ENCODE measurements at places on chromosomes 4 and X. TPM values are rescaled to one million over a fixed set of nuclear protein-coding genes. Genes with fewer than 3 reads are reported as not detected.

GRCh38 chrX:147737690-147738089, 174.0 kb upstream of the FMR1 start:
- no peaks in the 10 kb centered on the region for H3K36me3 ChIP-seq
- no peaks in the 10 kb centered on the region for H3K4me1 ChIP-seq
- H3K4me3 ChIP-seq, result no peak overlapping the region

- no peaks in the 10 kb centered on the region for H3K36me3 ChIP-seq
- H3K27me3 ChIP-seq, result no peaks in the 10 kb centered on the region
- H3K27ac ChIP-seq, result no peak overlapping the region
These were observed 39.4 kb downstream of the DCLK2 start for GRCh38 chr4:150117629-150118028.

DNA sequence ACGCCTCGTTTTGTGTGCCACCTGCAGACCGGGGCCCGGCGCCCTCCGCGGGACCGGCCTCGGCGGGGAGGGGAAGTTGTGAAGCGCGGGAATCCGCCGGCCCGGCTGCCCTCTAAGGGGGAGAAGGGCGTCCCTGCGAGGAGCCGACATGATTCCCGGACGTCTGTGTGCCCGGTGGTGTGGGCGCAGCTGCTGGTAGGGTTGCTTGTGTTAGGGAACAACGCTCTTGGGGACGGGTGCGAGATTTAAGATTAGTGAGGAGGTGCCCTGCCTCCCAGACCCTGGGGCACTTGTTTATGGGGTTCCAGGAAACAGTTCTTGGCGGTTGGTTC, 627 bp downstream of the CDKN2AIP start:
- H3K4me3 ChIP-seq, result peak overlapping the region; percentile 83
- H3K36me3 ChIP-seq, result peaks cover 21% of the 10 kb centered on the region
- H3K4me1 ChIP-seq, result peaks cover 51% of the 10 kb centered on the region
- peak overlapping the region; percentile 89 for H3K27ac ChIP-seq
- H3K27me3 ChIP-seq, result no peaks in the 10 kb centered on the region
- no peak for DNase-seq

GRCh38 chr4:89113415-89113814, 2.1 kb downstream of the TIGD2 start:
- no peak overlapping the region for H3K4me3 ChIP-seq
- peaks cover 15% of the 10 kb centered on the region for H3K4me1 ChIP-seq
- no peak overlapping the region for H3K27ac ChIP-seq

- no peaks in the 10 kb centered on the region for H3K27me3 ChIP-seq
- DNase-seq, result no peak
- H3K4me1 ChIP-seq, result no peaks in the 10 kb centered on the region
- H3K36me3 ChIP-seq, result no peaks in the 10 kb centered on the region
These were observed 15.2 kb upstream of the CLOCK start for GRCh38 chr4:55561889-55562288.

DNA sequence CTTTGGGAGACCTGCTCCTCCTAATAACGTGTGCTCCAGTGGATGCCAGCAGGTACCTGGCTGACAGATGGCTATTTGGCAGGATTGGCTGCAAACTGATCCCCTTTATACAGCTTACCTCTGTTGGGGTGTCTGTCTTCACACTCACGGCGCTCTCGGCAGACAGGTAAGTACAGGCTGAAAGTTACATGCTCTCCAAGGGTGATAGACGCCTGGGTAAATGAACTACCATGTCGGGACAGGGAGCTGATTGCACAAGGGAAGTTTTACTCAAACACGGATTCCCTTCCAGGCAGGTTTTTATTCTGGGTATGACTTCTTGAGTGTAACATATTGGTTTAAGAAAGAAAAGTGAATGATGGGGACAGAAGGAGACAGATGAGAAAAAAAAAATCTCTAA, 836 bp downstream of the GRPR start:
- no peak overlapping the region for H3K27ac ChIP-seq
- H3K27me3 ChIP-seq, result no peaks in the 10 kb centered on the region
- no peak for DNase-seq
- no peak overlapping the region for H3K4me3 ChIP-seq
- H3K4me1 ChIP-seq, result no peaks in the 10 kb centered on the region
- H3K36me3 ChIP-seq, result no peaks in the 10 kb centered on the region

- H3K36me3 ChIP-seq, result no peaks in the 10 kb centered on the region
- no peak for DNase-seq
- H3K4me1 ChIP-seq, result no peaks in the 10 kb centered on the region
- H3K27me3 ChIP-seq, result no peaks in the 10 kb centered on the region
- H3K4me3 ChIP-seq, result no peak overlapping the region
- no peak overlapping the region for H3K27ac ChIP-seq
These were observed 55.5 kb upstream of the GABRG1 start for GRCh38 chr4:46179356-46179755.

DNA sequence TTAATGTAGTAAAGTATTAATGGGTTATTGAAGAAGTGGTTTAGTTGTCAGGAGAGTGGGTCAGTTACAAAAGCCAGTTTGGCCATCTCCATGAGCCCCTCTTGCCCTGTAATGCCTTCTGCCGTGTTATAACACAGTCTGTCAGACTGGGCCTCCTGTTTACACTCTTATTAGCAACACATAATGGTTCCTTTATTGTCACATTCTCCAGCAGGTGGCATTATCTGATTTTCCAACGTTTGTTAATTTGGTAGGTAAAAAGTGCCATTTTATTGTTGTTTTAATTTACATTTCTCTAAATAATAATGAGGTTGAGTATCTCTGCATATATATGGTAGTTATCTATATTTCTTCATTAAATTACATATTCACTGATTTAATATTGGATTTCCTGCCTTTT, 560.8 kb downstream of the FGF13 start:
- H3K4me3 ChIP-seq, result no peak overlapping the region
- H3K36me3 ChIP-seq, result no peaks in the 10 kb centered on the region
- H3K27ac ChIP-seq, result no peak overlapping the region

DNA sequence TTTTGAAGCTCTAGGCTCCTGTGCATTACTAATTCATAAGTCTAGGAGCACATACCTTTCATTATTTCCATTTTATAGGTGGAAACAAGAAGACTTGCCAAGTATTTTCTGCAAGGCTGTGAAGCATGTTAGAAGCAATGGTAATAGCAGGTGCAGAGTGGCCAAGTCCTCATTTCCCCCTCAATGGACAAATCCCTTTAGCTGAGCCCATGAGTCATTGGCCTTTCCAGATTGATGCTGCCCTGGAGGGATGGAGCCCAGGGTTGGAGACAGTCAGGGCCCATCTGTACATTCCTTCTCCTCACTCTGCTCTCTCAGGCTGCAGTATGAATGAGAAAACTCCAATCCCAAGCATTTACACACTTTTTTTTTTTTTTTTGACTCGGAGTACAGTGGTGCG, 6.6 kb downstream of the MGST2 start:
- peaks cover 1% of the 10 kb centered on the region for H3K4me1 ChIP-seq
- no peak overlapping the region for H3K27ac ChIP-seq
- no peak overlapping the region for H3K4me3 ChIP-seq
- no peak for DNase-seq

GRCh38 chr4:118969359-118969758, 80.7 kb downstream of the SYNPO2 start:
- no peaks in the 10 kb centered on the region for H3K36me3 ChIP-seq
- H3K27ac ChIP-seq, result no peak overlapping the region
- no peak for DNase-seq
- H3K27me3 ChIP-seq, result no peaks in the 10 kb centered on the region

DNA sequence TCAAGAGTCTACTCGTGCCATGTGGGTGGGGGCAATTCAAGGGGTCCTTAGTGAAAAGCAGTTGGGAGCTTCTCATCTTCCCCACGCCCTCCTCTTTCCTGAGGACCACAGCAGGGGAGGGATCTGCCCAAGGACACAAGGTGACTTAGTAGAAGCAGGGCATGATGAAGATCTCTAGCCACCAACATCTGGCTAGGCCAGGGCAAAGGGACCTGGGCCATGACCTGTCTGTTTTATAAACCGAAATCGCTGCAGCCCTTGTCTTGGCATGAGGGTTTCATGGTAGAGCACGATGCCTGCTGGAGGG, 5.1 kb downstream of the G6PD start:
- H3K27me3 ChIP-seq, result no peaks in the 10 kb centered on the region
- no peak overlapping the region for H3K4me3 ChIP-seq
- H3K27ac ChIP-seq, result peak overlapping the region; percentile 78
- no peak for DNase-seq

The CSAG3 gene
- not detected for total RNA-seq

The MAGEA2B gene
- total RNA-seq, result not detected

The ADH1A gene
- total RNA-seq, result not detected

The PDCL2 gene
- not detected for total RNA-seq

Measured in CD8-positive, alpha-beta memory T cell (primary cell).